ENCODE measurements at places on chromosomes 1 and 21.

DNA sequence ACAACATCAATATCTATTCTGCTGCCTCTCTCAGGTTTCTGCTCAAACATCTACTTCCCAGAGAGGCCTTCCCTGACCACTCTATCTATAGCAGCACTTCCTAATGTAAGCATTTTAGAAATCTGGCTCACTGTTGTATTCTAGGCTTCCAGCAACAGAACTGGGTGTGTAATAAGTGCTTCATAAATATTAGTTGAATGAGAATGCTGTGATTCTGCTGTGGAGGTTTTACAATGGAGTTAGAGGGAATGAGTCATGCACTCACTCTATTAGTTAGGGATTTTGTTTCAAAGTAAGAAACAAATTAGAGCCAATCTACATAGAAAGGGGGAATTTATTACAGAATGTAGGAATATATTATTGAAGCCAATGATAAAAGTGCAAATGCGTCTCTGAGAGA lies 38.6 kb upstream of the SLC35F3 start:
- no peak for DNase-seq

DNA sequence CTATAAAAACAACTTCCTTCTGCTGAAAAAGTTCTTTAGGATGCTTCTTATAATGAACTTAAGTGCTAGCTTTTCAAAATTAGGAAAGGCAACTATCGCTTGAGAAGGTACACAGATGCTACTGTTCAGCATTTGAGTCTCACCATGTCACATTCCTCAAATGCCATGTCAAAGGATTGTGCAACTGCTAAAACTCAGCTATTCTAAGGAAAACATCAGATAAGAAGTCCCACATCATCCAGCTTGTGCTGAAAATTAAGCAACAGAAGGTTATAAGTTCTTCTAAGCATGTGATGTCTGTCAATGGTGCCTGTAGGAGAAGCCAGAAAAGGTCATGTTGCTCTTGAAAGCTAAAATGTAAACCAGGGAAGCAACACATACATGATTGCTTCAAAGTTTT lies 36.5 kb downstream of the MCOLN2 start:
- no peak for DNase-seq

DNA sequence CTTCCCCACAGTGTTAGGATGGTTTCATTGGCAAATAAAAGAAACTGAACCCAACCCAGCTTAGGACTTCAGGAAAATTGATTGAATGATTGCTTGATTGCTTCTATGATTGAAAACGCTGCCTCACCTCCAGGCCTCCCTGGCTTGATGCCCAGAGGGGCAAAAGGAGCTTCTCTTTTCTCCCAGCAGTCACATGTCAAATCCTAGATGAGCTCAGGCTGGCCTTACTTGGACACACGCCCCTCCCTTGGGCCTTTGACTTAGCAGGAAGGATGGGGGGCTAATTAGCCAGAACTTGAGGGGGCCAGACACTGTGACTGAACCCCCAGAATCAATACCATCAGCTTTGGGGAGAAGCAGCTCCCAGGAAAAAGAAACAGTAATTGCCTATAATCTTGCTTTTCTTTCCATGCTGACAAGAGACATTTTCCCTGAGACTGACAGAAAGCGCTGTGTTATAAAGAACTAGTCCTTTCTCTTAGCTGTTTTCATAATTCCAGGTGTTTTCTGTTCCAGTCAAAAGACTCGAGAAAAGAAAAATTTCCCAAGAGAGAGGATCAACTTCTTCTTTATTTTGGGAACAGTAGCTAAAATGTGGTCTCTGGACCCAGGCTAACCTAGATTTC lies 50.8 kb upstream of the ATP5PO start:
- DNase-seq: no peak

GRCh38 chr1:65267683-65268082 lies 41.7 kb upstream of the DNAJC6 start:
- no peak for DNase-seq

GRCh38 chr1:182279724-182280503 lies 111.7 kb downstream of the GLUL start:
- no peak for DNase-seq

- DNase-seq: no peak
Measured at GRCh38 chr1:6180707-6181311, 688 bp upstream of the CHD5 start.

- no peak for DNase-seq
Measured at GRCh38 chr1:181508486-181509165, 25.3 kb downstream of the CACNA1E start.

- DNase-seq: peak; percentile 18
Measured at GRCh38 chr1:45545019-45545493, 5.6 kb upstream of the AKR1A1 start.

DNA sequence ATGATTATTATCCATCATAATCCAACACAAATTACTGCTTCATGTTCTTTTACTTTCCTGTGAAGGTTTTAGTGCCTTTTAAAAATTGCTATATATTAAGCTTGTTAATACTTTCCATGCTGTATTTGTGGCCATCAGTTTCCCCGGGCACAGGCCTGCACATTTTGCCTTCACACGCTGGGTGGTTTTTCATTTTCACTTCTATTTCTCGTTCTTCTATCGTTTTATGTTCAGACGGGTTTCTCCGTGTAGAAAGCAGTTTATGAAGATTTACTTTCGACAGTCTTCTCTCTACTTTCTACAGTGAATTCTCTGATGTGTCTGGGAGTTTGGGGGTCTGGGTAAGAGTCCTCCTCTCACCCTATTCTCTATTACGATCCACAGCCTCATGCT lies 9.5 kb downstream of the RUNX3 start:
- DNase-seq: no peak
